ENCODE measurements at places on chromosomes 2 and 18.

DNA sequence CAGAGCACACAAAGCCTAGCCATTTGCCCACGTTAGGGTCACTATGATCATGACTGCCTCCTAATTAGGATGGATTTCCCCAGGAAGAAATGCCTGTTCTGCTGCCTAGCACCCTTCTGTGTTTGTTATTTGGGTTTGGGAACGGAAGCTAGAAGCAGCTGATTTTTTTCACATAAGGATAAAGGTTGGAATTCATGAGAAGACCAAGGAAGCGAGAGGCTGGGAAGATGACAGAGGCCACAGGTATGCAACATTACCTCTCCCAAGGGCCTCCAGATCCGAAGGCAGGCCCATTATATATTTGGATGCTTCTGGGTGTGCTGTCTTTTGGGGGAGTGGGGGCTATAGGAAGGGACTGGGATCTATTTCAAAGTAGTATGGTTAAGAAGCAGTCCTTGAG lies 204.7 kb downstream of the FBXO15 start:
- DNase-seq, result no peak

- DNase-seq, result no peak
These were observed 269.8 kb downstream of the KLHL29 start for GRCh38 chr2:23654756-23655155.

DNA sequence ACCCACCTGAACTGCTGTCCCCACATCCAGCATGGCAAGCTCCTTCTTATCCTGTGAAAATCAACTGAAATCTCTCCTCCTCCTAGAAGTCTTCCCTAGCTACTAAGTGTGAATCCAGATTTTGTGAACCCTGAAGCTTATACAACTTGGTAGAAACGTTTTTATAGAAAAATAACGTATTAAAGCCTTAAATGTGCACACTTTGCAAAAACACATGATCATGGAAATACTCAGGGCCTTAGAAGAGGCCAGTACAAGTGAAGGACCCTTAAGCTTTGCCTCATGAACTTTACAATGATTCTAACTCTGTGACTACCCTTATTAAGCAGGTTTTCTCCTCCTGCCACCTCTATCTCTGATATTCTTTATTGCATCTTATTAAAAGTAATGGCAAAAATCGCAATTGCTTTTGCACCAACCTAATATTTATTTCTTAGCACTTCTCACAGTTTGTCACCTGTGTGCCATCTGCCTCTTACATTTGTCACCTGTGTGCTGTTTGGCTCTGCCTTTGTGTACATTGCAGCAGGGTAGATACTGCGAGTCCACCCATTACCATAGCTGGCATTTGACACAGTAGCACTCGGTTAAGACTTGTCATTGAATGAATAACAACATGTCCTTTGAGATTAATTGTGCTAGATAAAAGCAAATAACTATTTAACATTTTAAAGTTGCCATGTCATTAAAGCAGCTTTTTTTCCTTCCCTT lies 42.2 kb downstream of the FRZB start:
- DNase-seq, result no peak

DNA sequence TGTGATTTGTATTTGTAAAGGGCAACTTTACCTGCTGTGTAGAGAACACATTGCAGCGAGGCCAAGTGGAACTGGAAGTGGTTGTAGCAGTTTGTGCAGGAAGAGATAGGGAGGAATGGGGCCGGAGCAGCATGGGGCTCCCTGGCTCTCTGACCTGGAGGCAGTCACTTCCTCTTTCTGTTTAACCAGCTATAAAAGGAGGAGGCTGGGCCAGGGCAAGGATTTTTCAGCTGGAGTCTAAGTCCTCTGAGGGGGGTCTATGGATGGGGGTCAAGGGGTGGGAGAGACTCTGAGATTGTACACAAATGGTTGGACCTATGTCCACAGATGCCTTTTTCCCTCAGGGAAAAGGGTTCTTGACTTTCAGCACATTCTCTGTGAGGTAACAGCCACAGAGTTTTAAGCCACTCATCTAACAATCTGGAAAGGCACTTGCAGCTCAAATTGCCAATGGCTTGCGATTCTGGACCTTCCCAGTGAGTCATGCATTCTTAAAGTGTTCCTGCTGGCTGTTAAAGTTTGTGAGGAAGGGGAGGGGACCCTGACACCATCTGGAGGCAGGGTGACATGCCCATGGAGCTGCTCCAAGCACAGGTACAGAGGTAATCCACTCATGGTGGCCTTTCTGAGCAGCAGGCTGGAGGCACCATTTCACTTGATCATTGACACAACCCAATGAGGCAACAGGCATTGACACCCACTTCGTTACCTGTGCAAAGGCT lies 347.0 kb downstream of the CYRIA start:
- DNase-seq, result no peak

GRCh38 chr18:41798879-41799278 lies 156.2 kb upstream of the PIK3C3 start:
- no peak for DNase-seq

DNA sequence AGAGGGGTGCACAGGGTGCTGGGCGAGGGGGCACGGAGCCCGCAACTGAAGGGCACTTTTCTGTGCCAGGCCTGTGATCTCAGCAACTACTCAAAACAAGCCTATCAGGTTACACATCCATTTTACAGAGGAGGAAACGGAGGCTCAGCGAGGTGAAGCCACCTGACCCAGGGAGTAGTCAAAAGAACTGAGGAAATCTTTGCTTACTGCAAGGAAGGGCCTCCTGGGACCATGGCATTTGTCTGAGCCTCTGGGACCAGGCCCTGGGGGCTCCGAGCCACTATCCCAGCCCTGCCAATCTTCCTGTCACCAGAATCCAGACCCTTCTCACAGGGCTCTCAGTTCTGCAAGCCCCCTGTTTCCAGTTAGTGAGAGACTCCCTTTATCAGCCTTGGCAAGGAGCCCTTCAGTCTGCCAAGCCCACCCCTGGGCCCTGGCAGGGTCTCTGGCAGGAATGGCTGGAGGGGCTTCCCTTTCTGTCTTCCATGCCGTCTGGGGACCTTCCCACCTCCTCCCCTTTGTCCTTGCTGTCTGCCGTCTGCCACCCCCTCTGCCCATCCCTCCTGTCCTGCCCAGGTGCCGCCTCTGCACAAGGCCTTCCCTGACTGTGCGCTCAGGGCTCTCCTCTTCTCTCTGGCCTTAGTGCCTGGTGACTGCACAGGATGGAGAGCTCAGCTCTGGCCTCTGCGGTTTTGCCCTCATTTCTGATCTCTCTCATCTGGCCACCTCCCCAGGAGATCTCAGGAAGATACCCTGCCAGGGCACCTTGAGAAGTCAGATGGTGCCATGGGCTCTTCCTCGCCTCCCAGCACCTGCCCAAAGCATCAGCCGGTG lies 194.7 kb upstream of the GLI2 start:
- no peak for DNase-seq

Data from activated naive CD4-positive, alpha-beta T cell treated with anti-CD3 and anti-CD28 coated beads, Interleukin-2, amount 50 U/mL, for 16 hours (primary cell).